NCI-H1436 treated with DMSO at 0.1 percent for 48 hours (cell line): ENCODE measurements at places on chromosomes 16 and 17.

GRCh38 chr16:50756473-50756872 is 14.6 kb downstream of the CYLD start:
- no peak for DNase-seq

DNA sequence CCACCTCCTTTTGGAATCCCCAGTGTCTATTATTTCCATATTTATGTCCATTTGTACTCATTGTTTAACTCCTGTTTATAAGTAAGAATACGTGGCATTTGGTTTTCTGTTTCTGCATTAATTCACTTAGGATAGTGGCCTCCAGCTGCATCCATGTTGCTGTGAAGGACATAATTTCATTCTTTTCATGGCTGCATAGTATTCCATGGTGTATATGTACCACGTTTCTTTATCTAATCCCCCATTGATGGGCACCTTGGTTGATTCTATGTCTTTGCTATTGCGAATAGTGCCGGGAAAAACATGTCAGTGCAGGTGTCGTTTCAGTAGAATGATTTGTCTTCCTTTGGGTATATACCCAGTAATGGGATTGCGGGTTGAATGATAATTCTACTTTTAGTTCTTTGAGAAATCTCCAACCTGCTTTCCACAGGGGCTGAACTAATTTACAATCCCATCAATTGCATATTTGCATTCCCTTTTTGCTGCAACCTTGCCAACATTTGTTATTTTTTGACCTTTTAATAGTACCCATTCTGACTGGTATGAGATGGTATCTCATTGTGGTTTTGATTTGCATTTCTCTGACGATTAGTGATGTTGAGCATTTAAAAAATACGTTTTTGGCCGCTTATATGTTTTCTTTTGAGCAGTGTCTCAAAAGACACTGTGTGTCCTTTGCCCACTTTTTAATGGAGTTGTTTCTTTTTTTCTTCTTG is 373.2 kb upstream of the TNRC6C start:
- no peak for DNase-seq

DNA sequence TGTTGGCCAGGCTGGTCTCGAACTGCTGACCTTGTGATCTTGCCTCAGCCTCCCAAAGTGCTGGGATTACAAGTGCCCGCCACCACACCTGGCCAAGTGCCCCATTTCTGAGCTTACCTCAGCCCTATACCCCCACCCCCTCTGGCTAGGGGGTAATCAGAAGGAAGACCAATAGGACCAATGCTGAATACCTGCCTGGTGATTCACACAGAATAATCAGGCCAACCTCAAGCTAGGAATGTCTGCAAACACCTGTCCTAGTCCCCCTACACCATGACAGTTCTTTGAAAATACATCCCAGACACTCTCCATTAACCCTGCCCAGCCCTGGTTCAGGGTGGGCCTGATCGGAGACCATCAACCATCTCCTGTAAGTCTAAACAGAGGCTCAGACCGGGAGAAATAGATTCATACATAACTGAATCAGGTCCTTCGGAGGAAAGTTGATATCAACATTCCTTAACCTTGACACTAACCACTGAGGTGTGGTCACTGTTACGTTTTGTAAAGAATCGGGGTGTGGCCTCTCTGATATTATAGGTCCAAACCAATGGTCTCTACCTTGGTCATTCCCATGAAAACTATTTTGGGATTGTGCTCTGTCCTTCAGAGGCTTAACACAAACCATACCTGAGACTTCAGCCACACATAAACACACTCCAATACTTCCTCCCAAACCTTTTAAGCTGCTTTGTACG is 130.8 kb downstream of the GAS7 start:
- no peak for DNase-seq

DNA sequence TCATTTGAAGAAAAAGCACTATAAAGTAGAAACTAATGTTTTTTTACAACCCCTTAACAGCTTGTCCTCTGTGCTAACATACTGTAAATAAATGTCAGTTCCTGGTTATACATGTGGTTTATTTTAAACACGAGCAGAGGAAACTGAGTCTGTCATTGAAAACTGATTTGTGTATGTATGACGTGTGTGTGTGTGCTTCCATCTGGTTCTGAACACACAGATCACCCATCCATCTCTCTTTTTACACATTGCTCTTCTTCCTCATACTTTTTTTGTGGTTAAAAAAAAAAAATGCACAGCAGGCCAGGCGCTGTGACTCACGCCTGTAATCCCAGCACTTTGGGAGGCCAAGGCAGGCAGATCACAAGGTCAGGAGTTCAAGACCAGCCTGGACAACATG is 49.5 kb downstream of the ZNF423 start:
- DNase-seq = no peak

DNA sequence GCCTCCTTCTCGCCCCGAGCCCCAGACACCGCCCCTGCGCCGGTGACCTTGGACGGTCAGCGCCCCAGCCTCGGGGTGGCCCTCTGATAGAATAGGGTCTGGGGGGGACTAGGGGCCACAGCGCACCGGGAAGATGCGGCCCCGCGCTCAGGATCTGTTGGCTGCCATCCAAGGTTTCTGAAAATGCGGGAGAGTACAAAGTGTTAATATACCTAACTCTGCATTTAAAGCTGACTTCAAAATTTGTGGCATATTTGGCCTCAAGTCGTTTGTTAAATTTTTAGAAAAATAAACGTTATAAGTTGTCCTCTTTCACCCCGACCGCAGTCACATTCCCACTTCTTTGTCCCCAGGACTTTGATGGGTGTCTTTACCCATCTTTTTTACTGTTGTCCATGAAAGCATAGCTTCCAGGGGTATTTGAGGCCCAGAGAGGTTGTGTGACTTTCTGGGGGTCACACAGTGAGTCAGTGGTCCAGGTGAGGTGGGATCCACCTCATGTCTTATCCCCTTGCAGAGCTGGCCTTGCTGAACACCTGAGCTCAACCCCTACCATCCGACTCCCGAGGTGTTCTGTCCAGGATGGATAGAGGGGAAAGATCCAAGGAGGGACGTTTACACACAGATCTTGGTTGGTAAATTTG is 796 bp downstream of the NT5M start:
- DNase-seq = no peak

GRCh38 chr16:56795011-56795410 is 65.1 kb downstream of the NUP93 start:
- no peak for DNase-seq

- no peak for DNase-seq
These were observed 42.7 kb downstream of the DHRS7B start for GRCh38 chr17:21169496-21169895.

- no peak for DNase-seq
These were observed 23.8 kb downstream of the COTL1 start for GRCh38 chr16:84593825-84594724.

GRCh38 chr17:82311971-82312370 is 5.4 kb downstream of the CD7 start:
- no peak for DNase-seq

DNA sequence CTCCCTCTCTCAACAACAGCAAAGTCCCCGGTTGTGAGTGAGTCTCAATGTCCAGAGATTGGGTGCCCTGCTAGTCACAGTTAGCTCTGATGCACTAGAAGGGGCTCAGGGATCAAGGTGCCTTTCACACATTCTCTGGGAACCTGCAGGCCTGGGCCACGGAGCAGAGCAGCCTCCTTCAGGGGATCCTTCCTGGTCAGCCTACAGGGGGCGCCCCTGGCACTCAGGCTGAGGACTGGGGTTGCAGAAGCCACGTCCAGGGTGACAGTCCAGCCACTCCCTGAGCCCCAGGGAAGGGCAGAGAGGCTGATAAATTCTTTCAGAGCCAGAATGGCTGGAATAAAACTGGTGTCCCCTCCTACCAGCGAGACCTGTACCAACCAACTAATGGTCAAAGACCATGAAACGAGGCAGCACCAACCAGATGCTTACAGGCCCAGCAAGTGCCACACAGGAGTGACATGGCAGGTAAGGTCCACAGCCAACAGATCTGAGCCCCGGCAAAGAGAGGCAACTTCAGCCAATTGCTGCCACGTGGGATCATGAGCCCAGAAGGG is 43.5 kb downstream of the ST3GAL2 start:
- no peak for DNase-seq

DNA sequence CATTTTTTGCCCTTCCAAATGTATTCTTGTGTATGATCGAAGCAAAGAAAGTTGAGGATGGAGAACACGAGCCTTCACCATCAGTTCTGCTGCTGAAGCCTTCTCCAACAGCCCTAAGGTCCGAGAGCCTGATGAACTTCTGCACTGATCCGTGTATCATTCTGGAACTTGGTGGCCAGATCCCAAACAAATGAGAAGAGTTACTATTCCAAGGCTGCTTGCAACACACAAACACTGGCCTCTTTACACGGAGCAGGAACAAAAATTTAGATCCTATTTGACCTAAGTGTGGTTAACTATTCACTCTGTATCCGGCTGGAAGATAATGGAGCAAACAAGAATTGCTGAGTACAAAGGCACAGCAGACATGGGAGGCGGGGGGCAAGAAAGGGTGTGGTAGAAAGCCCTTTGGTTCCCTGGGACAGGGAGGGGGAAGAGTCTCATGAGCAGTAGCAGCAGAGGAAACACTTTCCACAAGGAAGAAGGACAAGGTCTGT is 282.9 kb downstream of the SOX9 start:
- no peak for DNase-seq

DNA sequence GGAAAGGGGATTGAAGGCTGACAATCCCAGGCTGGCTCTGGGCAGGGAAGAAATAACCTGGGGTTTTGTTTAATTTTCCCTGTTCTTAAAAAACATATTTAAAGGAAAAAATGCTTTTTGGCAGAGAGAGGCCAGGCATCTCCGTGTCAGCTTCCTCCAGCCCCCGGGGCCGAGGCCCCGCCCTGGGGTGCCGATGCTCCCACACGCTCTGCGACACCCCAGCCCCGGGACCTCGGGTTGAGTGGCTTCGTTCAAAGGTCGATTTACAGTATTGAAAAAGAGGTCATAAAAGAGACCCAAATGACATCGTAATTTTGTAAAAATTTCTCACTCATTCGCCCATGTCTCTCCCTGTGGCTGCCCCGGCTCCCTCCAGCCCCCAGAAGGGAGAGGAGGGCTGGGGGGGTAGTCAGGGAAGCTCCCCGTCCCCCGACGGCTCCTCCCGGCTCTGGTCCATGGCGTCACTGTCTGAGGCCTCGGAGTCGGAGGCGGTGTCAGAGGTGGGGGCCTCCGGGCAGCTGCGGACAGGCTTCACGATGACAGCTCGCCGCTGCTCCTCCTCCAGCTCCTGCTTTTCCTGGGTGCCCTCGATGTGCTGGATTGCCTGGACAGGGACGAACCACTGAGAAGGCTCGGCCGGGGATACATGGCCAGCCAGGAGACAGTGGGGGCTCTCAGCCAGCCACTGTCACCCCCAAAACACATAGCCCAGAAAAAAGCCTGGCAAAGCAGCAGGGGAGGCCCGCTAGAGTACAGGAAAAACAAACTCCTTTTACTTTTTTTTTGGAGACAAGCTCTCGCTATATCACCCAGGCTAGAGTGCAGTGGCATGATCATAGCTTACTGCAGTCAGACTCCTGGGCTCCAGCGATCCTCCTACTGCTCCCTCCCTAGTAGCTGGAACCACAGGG is 14.9 kb downstream of the TFAP4 start:
- DNase-seq = no peak

GRCh38 chr16:47990676-47991075 is 165.1 kb downstream of the ABCC12 start:
- DNase-seq = no peak

DNA sequence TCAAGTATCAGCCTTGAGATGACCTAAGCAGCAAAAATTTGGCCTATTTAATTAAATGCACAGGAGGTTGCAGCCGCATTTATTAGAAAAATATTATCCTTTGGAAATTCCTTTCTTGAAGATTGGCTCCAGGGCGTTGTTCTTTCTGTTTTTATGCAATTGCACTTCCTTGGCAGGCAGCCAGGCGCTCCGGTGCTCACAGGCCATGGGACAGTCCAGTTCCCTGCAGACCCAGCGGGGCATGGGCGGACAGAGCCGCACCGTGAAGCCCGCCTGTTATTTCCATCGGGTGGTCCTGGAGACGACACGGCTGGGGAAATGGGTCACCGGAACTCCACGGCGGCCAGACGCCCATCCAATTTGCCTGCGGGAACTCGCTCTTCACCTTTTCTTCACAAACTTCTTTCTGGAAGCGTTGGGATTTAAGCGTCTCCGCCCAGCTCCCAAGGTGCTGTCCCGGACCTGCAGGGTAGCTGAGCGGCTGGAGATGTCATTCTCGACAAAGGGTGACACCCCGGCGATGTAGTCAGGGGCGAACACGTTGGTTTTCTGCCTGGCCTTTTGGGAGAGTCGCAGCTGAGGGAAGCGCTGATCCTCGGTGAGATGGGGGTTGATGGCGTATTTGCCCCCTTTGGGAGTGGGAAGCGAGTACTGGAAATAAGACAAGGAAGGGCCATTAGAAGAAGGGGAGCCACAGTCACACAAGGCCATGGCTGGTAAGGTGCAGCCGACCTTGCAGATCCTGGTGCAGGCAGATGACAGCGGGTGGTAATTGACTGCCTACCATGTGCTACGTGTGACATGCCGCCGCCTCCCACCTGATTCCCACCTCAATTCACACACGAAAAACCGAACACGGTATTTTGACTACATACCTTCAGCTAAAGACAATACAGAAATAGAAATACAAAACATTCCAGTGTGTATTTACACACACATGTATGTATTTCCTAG is 12.5 kb downstream of the NOB1 start:
- no peak for DNase-seq

- no peak for DNase-seq
These were observed 2.3 kb upstream of the UBALD2 start for GRCh38 chr17:76262732-76263344.

GRCh38 chr17:48026502-48027321 is 10.9 kb downstream of the COPZ2 start:
- peak; percentile 62 for DNase-seq
